ENCODE measurements at places on chromosomes 12 and 14. TPM values are rescaled to one million over a fixed set of nuclear protein-coding genes. Genes with fewer than 3 reads are reported as not detected.

DNA sequence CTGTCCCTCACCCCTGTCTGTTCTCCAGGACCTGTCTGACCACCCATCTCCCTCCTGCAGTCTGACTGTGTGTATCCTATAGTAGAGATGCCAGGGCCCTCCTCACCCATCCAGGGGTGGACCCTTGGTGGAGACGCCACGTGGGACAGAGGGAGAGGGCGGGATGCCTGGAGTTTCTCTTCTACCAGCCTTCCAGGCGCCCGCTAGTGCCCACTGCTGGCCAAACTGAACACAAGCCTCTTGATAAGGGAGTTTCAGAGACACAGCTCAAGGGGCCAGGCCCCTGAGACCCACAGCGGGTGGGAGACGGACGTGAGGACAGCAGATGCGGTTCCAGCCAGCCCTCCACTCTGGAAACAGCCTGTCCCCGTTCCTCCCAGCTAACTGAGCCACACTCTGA, 147.3 kb downstream of the RBM19 start:
- DNase-seq, result no peak

DNA sequence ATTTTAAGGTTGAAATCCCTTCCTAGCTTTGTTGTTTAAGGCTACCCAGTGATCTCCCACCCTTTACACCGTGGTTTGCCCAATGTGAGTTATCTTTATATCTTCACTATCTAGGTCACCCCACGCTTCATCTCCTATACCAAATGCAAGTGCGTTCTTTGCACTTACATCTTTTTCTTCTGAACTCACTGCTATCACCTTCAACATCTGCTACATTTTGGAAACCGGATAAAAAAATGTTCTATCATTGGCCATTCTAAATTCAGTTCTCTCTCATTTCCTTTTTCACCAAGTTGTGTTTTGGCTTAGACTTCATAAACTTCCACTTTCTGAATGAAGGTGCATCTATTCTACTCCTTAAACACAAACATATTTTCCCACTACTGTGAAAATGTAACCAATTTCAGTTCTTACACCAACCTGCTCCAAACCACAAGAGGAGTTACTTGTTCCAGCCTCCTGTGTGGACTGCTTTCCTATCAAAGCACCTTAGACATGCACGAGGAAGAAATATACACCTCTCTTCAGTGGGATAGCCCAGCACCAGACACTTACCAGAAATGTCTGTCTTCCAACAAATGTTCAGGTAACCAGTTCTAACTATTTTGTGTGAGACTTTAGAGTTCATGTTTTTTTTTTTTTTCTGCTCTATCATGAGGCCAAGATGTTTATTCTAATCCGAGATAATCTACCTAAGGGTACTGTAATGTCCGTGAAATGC, 21.9 kb downstream of the CLEC9A start:
- DNase-seq, result no peak

DNA sequence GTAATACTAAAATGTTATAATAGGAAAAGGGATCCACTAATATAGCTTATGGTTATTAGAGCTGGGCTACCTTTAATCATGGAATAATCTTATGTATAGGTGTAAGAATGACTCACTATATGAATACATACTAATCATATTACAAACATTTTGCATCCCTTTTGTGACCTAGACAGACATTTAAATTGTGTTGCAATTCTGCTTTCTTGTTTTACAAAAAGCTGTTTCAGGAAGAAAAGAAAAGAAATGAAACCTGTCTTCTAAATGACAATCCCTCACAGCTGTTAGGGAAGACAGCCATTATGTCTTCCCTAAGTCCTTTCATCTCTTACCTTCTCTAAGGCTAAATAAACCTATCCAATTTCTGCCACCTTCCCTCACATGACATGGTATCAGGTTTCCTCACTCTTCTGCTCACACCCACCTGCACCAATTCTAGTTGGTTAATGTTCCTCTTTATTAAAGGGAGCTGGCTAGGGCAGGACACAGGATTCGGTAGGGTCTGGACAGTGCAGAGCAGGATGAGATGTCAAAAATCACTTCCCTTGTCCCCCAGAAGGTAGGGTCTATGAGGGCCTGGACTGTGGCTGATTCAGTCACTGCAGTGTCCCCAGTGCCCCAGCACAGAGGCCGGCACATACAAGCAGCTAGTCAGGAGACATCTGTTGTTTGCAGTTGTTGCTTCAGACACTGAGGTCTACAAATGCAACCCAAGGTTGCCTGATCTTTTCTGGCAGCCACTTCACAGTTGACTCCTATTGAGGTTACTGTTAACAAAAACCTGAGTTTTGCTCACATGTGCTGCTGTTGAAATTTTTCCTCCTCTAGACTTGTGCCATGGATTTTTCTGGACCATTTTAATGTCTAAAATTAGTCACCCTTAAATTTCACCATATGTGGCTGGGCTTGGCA, 3.7 kb downstream of the DHRS7 start:
- DNase-seq, result no peak

DNA sequence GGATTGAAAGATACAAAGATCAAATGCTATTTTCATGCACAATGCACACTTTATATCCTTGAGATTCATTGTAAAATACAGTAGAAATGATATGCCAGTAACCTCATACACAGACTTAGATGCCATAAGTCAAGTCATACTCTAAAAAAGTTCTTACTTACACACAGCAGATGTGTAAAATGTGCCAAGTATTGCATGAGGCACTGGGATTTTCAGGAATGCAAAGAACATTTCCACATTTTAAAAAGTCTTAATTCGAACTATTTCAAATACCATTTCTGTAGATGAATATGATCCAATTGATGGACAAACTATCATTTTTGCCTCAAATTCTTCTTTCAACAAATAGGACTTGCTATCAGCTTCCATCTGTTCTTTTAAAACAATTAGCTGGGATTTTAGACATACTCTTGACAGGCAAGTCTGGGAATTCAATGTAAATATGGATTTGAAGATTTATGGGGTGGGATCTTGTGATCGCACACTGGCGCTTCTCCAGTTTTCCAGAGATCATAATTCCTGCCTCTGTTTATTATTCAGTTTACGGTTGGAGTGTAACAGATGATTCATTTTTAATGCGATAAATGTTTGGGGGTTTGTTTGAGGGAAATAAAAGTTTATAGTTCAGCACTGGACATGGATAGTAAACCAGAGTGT, 183.8 kb downstream of the PAX9 start:
- no peak for DNase-seq

DNA sequence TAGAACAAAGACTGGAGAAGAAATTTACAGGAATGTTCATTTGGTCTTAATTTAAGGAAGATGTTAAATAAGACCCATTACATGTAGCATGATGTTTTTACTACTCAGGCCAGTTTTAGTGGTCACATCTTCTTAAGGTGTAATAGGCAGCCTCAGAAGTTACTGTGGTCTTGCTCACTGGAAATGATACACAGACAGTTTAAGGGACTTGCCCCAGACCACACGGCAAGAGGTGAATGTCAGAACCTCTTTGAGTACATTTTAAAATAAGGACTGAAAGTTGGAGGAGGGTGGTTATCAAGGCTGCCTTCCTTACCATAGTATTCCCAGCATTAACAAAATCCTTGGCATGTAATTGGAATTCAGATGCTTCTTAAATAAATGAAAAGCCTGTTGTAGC, 37.9 kb downstream of the LRRK2 start:
- no peak for DNase-seq

DNA sequence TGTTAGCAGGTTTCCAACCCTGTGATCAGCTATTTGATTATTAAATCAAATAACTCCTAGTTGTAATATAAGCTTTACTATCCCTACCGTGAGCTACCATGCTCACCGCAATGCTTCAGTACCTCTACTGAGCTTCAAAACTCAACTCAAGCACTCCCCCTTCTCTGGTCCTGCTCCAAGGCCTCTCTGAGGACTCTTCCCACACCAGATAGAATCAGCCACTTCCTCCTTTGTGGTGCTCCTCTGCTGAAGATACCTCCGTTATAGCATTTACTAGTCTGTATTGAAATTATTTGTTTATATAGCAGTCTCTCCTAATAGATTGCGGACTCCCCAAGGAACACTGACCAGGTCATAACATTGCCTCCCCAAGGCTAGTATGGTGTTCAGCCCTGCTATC, 17.5 kb downstream of the AREL1 start:
- no peak for DNase-seq

DNA sequence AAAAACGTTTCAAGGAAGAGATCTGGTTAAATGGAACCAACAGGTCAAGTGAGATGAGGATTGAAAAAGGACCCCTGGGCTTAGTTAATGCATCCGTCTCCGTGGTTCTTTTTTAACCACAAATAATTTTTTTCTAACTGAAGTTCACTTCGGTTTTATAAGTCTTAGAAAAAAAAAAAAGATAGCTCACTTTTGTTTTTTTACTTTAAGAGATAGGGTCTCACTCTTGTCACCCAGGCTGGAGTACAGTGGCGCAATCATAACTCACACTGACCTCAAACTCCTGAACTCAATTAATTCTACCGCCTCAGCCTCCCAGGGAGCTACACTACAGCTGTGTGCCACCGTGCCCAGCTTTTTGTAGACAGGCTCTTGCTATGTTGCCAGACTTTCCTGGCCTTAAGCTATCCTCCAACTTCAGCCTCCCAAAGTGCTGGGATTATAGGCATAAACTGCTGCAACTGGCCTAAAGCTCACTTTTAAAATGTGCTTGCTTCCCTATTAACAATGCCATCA, 11.8 kb downstream of the HNRNPC start:
- DNase-seq, result no peak

RGS6 gene
- 0.82 TPM for polyA plus RNA-seq

TSHR gene
- 0.34 TPM for polyA plus RNA-seq

DNA sequence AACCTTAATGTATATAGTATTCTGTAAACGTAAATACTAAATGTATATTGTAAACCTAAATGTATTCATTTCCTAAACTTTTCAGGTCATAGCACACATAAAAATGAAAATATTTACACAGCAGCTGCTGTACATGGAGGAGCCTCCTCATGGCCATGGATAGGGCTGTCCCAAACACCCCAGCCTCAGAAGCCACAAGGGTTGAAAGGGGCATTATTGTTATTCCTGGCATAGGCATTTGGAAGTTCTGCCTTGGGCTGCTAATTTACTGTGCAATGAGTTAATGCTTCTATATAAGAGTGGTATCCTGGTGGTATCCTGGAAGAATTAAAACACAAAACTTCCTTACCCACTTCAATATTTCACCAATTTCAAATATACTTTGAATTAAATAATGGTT, 159.4 kb downstream of the SLC5A8 start:
- DNase-seq, result no peak

- no peak for DNase-seq
Observed at GRCh38 chr14:62455446-62455845, 589.8 kb downstream of the KCNH5 start.

RHOJ gene
- 22.1 TPM for polyA plus RNA-seq

FSCB gene
- polyA plus RNA-seq, result not detected

DNA sequence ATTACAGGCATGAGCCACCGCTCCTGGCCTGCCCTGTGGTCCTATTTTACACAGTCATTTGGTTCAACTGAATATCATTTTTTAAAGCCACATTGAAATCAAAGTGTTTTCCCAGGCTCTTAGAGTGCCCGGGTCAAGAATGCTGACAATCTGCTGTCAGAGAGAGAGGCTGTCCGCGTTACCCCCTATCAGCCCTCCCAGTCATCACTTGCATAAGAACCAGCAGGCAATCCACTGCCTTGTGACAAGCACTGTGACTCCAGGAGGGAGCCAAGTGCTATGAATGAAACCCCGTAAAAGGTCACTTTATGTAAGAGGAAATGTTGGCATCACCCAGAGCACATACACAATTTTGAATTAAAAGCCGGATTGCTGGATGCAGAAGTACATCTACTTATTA, 13.5 kb downstream of the PHLDA1 start:
- no peak for DNase-seq

DNA sequence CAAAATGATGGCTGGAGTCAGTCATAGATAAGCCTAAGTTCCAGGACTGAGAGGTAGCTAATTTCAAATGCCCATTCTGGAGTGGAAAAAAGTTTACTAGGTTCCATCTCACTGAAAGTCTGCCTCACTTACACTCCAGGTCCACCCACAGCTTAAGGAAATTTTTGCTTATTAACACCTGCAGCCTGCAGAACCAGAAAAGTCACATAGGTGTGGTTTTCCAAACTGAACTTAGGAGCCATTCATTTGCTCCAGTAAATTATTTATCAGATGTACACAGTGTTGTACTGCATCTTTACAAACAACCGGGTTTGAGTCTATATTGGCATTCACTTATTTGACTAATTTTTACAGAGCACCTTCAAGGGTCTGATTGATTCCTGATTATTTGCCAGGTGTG, 157.4 kb upstream of the ARID2 start:
- no peak for DNase-seq

- DNase-seq, result no peak
Observed at GRCh38 chr12:49260571-49261363, 4.1 kb upstream of the TUBA1C start.

DNA sequence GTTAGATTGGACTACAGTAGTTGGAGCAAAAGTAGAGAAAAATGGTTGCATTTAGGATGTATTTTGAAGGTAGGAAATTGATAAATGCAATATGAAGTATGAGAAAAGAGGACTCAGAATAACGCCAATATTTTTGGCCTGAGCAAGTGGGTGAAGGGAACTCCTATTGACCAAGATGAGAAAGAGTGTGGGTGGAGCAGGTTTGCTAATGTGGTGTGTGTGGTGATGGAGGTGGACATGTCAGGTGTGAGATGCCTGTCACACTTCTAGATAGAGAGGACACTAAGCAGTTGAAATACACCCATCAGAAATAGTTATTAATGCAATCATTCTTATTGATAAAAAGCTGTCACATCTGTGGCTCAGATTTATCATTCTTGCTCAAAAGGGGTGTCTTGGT, 7.3 kb downstream of the GUCY2C start:
- DNase-seq, result no peak

DNA sequence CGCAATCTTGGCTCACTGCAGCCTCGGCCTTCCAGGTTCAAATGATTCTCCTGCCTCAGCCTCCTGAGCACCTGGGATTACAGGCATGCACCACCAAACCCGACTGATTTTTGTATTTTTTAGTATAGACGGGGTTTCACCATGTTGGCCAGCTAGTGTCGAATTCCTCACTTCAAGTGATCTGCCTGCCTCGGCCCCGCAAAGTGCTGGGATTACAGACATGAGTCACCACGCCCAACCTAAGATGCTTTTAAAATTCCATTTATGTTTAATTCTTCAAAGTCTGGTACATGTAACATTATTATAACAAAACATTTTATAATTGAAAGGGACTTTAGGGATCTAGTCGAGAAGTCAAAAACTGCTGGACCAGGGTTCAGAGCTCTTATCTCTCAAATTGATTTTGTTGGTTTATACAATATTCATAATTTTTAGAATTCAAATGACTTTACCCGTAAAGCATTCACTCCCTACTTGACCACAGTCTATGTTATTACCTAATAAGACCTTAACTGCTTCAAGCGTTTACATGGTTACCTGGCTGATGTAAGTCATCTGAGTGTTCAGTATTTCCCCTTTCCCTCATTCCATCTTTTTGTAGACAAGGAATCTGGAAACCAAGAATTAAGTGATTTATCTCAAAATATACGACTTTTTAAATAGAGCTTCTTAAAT, 28.2 kb downstream of the RAP1B start:
- DNase-seq, result no peak

KRT79 gene
- not detected for polyA plus RNA-seq

- no peak for DNase-seq
Observed at GRCh38 chr14:20618271-20618749, 23.2 kb downstream of the OR6S1 start.

GRCh38 chr12:107845226-107845979, 70.9 kb downstream of the ASCL4 start:
- no peak for DNase-seq

- DNase-seq, result no peak
Observed at GRCh38 chr14:32688941-32689340, 249.7 kb upstream of the NPAS3 start.

Measured in right renal pelvis (tissue), 4 donors.